ENCODE measurements at places on chromosomes 2 and 18. TPM values are rescaled to one million over a fixed set of nuclear protein-coding genes. Genes with fewer than 3 reads are reported as not detected.

GRCh38 chr18:12155996-12156395 lies 62.4 kb downstream of the ANKRD62 start:
- DNase-seq, result no peak

DNA sequence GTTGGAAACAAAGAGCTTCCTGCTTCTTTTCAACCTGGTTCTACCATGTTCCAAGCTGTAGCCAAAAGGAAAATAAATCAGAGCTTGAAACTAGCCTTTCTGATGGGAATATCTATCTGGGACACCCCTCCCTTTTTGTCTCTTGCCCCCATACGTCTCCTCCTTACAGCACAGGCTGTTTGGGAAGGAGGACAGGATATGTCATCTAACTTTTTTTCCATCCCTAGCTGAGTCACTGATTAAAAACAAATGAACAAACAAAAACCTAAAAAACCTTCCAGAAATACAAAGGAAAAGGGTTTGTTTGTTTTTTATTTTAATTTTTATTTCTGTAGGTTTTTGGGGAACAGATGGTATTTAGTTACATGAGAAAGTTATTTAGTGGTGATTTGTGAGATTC lies 151.6 kb downstream of the FAM210A start:
- no peak for DNase-seq

GRCh38 chr2:133571249-133571648 lies 3.0 kb upstream of the NCKAP5 start:
- no peak for DNase-seq

DNA sequence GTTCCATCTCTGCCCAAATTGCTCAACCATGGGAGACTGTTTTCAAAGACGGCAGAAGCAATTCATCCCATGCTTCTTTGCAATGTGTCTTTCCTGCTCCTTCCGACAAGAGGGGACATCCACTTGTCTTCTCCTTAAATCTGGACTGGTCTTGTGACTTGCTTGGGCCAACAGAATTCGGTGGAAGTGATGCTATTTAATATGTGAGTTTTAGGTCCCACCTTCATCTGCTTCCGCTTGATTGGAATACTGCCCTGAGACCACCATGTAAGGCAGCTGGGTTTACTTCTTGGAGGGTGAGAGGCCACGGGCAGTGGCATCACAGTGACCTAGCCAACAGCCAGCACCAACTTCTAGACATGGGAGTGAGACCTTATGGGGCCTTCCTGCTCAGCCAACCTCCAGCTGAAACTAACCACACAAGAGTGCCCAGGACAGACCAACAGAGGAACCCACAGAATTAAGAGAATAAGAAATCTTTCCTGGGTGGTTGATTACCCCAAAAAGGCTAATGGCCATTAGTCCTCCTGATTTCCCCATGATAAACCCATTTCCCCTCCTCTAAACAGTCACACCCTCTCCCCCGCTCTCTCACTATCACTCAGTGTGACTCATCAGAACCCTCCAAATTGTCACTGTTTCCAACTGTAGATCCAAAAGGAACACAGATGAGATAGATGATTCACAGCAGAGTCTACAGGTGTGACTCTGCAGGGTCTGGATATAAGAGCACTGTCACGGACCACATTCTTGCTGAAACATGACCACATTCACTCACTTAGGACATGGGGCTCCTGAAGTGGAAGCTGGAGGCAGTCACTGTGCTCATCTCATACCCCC lies 16.2 kb upstream of the RHOB start:
- DNase-seq, result no peak

- DNase-seq, result no peak
Measured at GRCh38 chr18:43887491-43887890, 610.2 kb upstream of the SYT4 start.

- DNase-seq, result no peak
Measured at GRCh38 chr2:177471990-177472389, 79.4 kb downstream of the AGPS start.

DNA sequence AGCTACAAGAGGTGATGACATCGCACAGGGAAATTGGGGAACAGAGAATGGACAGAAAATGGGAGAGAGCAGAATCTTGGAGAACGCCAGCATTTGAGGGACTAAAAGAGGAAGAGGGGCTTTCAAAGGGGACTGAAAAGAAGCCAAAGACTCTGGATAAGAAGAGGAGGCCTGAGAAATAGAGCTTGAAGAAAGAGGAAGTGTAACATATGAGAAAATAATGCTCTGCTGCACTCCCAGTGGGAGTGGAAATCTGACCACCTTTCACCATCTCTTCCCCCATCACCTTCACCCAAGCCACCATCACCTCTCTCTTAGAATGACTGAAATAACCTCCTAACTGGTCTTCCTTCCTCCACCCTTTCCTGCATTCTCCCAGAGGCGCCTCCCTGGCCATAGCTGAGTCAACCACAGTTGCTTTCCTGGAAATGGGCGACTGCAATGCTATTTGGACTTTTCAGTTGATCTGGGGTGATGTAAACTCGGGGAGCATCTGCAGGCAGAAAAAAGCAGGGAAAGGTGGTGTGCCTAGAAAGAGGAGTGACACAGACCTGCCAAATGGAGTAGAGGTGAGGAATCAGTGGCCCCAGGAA lies 16.8 kb downstream of the CXCR1 start:
- no peak for DNase-seq

- no peak for DNase-seq
Measured at GRCh38 chr2:9410108-9410507, 13.2 kb downstream of the ITGB1BP1 start.

GRCh38 chr2:42114091-42114490 lies 55.1 kb upstream of the EML4 start:
- no peak for DNase-seq

The IL36B gene
- total RNA-seq, result not detected

The CENPA gene
- total RNA-seq, result 1.1 TPM

The ARHGAP28 gene
- total RNA-seq, result 4.7 TPM
